ENCODE measurements at places on chromosomes 5 and 9.

DNA sequence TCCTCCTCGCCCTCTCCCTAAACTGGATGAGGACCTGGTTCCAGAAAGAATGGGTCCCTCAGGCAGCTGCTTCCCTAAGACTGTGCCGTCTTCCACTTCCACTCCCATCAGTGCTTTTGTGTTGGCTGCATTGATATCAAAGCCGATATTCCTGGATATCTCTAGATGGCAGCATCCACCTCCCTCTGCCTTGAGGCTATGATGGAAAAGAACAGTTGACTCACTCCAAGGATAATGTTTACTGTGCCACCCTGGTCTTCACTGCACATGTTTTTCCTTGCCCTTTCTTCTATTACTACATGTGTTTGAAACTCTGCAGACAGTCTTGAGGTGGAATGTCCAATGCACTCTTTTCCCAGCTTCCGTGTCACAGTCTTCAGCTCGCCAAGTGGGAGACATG, 211.6 kb downstream of the MAST4 start:
- DNase-seq = peak; percentile 72

DNA sequence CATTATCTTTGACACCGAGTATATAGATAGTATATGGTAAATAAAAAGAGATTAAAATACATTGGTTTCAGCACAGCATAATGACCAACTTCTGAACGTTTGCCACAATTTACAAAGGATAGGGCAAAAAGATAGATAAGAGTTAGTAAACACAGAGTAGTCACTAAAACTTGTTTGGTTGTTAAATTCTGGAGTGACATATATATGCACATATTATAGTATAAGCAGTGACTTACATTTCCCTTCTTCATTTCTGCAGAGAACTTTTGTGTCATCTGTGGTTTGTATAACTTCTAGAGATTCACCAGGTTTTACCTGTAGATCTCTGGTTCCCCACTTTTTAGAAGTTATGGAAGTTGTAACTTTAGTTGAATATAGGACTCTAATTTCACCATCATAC, 44.4 kb upstream of the RICTOR start:
- no peak for DNase-seq

- peak; percentile 62 for DNase-seq
These were observed 29.9 kb upstream of the DMRTA1 start for GRCh38 chr9:22416692-22417060.

- peak; percentile 91 for DNase-seq
These were observed 43.1 kb downstream of the TNFAIP8 start for GRCh38 chr5:119398727-119399466.

DNA sequence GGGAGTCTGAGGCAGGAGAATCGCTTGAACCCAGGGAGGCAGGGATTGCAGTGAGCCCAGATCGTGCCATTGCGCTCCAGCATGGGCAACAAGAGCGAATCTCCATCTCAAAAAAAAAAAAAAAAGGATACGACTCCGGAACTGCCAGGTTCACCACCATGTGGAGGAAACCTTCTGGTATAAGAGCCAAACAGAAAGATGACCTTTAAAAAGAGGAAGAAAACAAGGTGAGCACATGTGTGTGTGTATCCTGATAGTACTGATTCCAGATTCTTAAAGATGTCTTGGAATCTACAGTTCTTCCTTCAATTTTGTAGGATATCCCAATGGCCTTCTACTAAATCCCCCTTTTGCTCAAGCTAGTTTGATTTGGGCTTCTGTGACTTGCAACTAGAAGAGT, 33.7 kb downstream of the FBXO10 start:
- DNase-seq = no peak

DNA sequence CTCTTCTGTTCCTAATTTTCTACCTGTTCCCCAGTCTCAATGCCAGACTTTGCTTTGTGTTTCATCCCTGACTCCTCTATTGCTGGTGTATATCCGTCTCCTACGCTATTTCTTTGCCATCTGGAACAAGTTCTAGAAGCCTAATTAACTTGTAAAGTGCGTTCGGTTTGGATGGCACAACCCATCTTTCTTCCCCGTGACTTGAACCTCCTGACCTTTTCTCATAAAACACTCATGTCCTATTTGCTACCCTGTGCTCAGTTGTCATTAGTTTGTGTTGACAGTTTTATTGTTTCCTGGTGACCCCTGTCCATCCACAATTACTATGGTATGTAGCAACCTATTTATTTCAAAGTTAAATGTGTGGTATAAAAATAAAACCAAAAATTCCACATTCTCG, 323.5 kb downstream of the TLE4 start:
- DNase-seq = no peak

GRCh38 chr9:96483733-96484390, 33.9 kb downstream of the HABP4 start:
- DNase-seq = no peak

GRCh38 chr9:12785260-12785770, 10.5 kb downstream of the LURAP1L start:
- peak; percentile 45 for DNase-seq

Measured in kidney tubule cell (primary cell).